G401 (cell line): ENCODE measurements at places on chromosomes 5 and 9.

- DNase-seq, result peak; percentile 67
These were observed 13.5 kb downstream of the CNTFR start for GRCh38 chr9:34575862-34576596.

DNA sequence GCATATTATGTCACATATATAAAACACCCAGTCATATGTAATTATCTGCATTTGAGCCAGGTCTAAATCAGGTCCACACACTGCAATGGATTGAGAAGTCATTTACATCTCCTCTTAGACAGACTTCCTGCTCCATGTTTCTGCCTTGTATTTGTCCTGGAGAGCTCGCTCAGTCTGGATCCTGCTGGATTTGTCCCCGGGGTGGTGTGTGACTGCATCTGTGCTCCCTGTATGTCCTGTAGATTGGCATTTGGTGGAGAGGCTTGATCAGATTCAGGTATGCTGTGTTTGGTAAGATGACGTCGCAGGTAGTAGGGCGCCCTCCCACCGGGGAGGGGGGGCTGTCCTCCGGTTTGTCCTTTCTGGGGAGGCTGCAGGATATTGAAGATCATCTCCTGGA is 33.6 kb upstream of the IER5L start:
- DNase-seq, result no peak

DNA sequence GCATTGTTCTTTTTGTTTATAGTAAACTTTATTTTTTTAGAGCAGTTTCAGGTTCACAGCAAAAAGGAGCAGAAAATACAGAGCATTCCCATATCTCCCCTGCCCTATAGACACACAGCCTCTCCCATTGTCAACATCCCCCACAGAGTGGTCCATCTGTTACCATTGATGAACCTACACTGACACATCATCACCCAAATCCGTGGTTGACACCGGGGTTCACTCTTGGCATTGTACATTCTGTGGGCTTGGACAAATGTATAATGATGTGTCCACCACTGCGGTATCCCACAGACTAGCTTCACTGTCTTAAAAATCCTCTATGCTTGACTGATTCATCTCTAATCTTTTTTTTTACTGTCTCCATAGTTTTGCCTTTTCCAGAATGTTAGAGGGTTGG is 120.7 kb upstream of the SPATA31C2 start:
- DNase-seq, result peak; percentile 1

- no peak for DNase-seq
These were observed 161.9 kb downstream of the CDH6 start for GRCh38 chr5:31355337-31355736.

DNA sequence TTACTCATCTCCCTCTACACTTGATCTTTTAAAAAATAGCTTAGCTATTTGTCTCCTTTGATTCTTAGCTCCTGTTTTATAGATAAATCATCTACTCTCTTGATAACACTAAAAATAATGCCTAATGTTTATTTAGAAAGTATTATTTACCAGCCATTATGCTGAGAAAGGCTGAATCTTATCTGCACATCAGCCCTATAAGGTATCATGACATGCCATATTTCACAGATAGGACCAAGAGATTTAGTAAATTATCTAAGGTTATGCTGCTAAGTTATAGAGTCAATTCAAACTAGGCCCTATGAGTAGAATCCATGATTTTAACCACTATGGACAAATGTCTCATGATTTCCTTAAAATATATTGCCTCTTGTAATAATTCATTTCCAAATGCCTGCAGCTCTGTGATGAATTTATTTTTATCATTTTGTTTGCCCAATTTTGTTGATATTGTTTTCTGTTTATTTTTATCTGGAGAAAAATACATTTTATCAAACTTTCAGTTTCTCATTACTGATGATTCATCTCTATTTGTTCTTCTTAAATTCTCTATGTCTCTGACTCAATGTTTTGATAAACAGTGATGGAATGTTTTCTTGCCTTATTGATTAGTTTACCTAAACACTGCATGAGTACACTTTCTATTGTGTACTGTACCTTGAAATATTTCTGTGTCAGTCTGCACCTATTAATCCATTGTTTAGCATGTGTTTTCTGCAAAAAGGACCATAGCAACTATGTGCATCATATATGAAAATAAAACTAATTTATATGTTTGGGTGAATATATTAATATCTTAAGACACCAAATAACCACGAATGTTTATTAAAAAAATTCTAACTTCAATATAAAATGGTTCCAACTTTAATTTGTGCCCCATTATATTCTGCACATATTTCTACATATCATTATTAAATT is 300.8 kb downstream of the CDH9 start:
- no peak for DNase-seq

DNA sequence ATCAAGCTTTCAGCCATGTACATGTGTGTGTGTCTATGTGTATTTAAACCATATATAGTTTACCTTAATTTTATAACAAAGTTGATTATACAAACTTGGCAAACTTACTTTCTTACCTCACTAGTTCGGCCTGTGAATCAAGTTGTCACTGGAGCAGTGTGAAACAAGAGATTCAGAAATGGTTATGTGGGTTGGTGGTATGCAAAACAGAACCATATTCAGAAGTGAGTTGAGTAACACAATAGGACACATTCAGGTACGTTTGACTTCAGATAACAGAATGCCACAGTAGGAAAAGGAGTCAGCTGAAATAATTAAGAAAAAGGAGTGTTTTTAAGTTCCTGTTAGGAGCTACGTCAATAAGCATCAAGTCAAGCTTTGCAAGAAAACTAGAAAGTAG is 21.5 kb downstream of the XPA start:
- DNase-seq, result no peak

DNA sequence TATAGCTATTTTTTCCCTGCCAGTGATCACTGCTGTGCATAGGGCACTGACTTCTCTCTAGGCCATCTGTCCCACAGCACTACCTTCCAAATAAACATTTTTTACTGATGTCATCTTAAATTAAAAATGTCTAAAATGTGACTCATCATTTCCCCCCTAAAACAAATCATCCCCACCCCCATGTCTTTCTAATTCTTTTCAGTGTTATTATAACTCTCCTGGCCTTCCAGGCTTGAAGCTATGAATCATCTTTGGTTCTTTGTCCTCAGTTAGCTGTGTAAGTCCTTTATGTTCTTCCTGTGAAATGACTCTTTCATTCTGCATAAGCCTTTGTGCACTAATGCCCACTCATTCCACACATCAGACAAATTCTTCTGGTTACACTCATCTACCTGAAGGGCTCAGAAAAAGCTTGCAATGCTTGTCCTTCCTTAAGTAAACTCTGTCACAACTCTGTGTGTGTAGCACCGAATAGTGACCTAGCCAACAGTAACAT is 78.1 kb downstream of the CFAP95 start:
- DNase-seq, result peak; percentile 63

- DNase-seq, result no peak
These were observed 15.7 kb downstream of the RGS3 start for GRCh38 chr9:113479174-113479621.

- DNase-seq, result no peak
These were observed 263.9 kb downstream of the ARRDC3 start for GRCh38 chr5:91119217-91119616.

DNA sequence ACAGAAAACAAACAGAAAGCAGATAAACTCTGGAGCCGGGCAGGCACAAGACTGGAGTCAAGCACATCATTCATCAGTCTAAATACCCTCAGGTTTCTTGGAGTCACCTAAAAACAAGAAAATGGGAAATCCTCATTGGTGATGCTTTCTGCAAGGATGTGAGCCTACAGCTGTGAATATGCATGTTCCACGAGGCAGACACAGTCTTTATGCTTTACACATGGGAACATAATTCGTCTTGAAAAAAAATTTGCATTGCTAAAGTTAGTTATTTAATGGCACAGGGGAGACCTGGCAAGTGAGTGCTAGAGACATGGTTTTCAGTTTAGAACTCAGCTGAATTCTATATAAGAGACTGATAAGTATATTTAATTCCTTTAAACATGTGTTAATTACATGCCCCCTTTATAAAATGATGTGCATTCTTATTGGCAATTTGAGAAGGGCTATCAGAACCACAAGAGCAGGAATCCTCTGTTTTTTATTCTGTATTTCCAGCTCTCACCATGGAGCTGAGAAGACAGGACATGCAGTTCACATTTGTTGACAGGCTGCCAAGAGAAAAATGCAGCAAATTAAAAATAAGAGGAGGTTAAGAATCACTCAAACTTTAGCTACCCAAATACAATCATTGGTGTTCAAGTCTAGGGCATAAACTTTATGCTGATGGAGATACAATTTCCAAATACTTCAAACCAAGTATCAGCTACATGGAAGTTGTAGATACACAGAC is 438.0 kb upstream of the MPDZ start:
- peak; percentile 5 for DNase-seq

GRCh38 chr9:86978922-86979474 is 31.7 kb upstream of the GAS1 start:
- no peak for DNase-seq

GRCh38 chr9:100759215-100759614 is 181.3 kb downstream of the CAVIN4 start:
- no peak for DNase-seq

DNA sequence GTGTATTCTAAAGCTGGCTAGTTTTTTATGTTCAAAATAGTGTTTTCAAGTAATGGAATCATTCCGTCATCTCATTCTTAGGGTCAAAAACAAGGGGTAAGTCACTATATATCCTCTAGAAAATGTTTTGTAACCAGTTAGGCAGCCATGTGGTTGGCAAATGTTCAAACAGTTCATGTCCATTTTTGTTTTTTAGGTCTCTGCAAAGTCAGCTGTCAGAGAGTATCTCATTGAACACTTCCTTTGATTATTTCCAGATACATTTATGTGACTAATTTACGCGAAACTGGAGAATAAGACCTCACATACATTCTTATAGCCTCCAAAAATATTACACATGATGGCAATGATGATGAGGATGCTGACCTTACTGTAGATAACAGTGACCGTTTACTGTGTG is 50.4 kb downstream of the TRIO start:
- DNase-seq, result no peak

- no peak for DNase-seq
These were observed 138.3 kb upstream of the SMIM23 start for GRCh38 chr5:171647043-171647903.

GRCh38 chr9:84103651-84104377 is 123.2 kb downstream of the RMI1 start:
- no peak for DNase-seq

GRCh38 chr9:2085716-2086115 is 70.6 kb downstream of the SMARCA2 start:
- no peak for DNase-seq

GRCh38 chr5:78661691-78662090 is 13.1 kb upstream of the LHFPL2 start:
- DNase-seq, result no peak

- DNase-seq, result no peak
These were observed 69.4 kb upstream of the PSD2 start for GRCh38 chr5:139726248-139726647.

GRCh38 chr5:81268521-81269196 is 32.7 kb upstream of the ZCCHC9 start:
- DNase-seq, result no peak

GRCh38 chr5:122500245-122501088 is 188.4 kb downstream of the SNCAIP start:
- DNase-seq, result peak; percentile 46

- no peak for DNase-seq
These were observed 147.3 kb downstream of the CACNA1B start for GRCh38 chr9:138024831-138025291.

DNA sequence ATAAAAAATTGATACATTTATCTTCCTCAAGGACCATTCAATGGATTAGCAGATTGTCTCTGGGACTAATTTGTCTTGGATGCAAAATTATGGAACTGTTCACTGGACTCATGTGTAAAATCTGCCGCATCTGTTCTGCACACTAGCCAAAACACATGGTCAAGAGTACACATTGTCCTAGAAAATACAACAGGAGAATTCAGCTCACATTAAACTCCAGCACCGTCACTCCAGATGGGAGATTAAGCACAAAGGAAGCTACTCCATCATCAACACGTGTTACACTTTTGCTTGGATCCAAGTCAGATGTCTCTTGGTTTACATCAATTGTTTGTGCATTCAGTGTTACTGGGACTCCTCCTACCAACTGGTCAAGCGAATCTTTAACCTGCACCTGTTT is 28.8 kb downstream of the C5 start:
- no peak for DNase-seq

DNA sequence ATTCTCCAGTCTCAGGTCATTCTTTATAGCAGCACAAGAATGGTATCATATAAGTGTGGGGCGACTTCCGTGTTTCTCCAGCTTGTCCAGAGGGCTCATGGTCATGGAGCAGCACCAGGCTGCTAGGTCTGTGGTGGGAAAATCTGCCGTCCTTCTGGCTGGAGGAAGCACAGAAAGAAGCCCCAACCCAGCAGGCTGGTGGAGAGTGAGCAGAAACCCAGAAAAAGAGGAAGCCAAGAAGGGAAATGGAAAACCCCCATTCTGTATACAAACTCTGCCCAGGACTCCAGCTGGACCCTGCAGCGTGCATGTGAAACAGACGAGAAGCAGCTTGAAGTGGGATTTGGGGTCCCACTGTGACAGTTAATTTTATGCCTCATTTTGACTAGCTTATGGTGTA is 34.3 kb upstream of the OLFM1 start:
- no peak for DNase-seq

- no peak for DNase-seq
These were observed 2.9 kb downstream of the B4GALT1 start for GRCh38 chr9:33164138-33164809.

DNA sequence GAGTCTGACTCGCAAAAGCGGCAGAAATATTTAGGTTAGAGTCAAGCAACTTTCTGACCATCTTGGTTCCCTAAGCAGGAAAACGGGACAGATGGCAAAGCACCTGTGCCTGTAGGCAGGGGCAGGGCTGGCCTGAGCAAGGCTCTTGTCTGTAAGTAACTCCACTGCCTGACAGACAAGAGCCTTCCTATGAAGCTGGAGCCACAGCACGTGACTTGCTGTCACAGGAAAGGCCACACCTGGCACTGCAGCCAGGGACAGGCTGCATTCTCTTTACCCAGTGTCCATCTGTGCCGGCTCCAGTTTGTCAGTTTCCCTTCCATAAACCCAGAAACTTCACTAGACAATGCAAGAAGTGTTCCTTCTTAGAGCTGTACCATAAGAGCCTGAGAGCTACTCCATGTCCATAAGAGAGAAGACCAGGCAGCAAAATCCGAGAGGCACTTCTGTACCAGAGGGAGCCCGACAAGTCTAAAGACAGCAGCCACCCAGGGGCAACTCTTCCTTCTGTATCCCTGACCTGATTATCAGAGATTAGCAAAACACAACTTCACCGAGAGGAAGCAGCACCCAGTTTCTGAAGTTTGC is 78.1 kb downstream of the GPR21 start:
- DNase-seq, result peak; percentile 86

- peak; percentile 91 for DNase-seq
These were observed at the start of gene CDO1 for GRCh38 chr5:115816226-115817081. TSS of gene CDO1 (minus strand) at chr5:115816659. CDS start at chr5:115816397, 262 bp downstream.

- DNase-seq, result no peak
These were observed 27.0 kb downstream of the ANGPTL2 start for GRCh38 chr9:127095411-127095810.

- peak; percentile 74 for DNase-seq
These were observed 9.2 kb upstream of the LCN15 start for GRCh38 chr9:136773386-136774044.
